Brain pericyte (primary cell): ENCODE measurements at places on chromosomes 3 and 15.

DNA sequence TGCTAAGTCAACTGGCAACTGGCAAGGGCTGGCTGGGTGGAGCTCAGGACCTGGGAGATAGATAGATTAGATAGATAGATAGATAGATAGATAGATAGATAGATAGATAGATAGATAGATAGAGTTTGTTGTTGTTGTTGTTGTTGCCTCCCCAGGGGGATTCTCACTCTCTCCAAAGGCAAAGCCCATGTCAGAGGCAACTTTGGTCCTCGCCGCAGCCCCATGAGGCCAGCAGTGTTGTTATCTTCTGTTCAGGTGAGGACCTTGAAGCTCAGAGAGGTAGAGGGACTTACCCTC lies 7.4 kb upstream of the MST1R start:
- DNase-seq = no peak

GRCh38 chr3:8597219-8597853 lies 47.3 kb downstream of the SSUH2 start:
- DNase-seq = no peak

DNA sequence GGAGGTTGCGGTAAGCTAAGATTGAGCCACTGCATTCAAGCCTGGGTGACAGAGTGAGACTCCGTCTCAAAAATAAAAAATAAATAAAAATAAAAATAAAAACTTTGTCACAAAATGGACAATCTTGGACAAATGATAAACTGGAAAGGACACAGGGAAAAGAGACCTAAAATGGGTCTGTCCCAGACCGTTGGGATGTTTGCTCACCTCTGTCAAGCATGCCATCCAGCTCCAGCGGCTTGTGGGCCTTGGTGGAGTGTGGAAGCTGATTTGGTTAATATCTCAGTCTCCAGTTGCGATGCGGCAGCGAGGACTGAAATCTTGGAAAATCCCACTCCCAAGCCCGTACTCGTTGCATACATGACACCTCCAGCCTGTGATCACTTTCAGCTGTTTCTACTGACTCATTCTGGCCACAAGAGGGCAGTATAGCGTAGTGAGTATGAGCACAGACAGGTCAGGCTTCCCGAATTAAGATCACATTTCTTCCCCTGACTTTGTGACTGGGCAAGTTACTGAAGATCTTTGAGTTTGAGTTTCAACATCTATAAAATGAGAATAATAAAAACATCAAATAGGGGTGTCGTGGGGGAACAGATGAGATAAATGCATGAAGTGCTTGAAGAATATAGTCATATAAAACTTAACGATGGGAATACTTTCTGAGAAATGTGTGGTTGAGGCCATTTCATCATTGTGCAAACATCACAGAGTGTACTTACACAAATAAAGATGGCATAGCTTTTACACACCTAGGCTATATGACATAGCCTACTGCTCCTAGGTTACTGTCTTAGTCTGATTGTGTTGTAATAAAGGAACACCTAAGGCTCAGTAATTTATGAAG lies 19.6 kb upstream of the MOBP start:
- peak; percentile 31 for DNase-seq

DNA sequence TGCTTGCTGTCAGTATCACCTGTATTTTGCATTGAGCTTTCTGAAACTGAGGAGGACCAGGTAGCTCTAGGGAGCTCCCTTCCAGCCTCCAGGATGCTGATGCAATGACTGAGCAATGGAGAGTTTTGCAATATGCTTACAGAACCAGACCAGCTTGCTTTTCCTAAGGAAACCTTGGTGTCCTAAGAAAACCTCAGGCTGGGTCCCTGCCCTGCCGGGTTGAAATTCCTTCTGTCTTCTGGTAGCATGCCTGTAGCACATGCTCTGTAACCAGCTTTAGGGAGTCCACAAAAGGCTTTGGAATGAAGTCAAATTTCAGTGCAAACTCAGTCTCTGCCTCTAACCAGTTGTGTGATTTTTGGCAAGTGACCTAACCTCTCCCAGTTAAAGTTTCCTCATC lies 65.8 kb upstream of the GSK3B start:
- peak; percentile 54 for DNase-seq

DNA sequence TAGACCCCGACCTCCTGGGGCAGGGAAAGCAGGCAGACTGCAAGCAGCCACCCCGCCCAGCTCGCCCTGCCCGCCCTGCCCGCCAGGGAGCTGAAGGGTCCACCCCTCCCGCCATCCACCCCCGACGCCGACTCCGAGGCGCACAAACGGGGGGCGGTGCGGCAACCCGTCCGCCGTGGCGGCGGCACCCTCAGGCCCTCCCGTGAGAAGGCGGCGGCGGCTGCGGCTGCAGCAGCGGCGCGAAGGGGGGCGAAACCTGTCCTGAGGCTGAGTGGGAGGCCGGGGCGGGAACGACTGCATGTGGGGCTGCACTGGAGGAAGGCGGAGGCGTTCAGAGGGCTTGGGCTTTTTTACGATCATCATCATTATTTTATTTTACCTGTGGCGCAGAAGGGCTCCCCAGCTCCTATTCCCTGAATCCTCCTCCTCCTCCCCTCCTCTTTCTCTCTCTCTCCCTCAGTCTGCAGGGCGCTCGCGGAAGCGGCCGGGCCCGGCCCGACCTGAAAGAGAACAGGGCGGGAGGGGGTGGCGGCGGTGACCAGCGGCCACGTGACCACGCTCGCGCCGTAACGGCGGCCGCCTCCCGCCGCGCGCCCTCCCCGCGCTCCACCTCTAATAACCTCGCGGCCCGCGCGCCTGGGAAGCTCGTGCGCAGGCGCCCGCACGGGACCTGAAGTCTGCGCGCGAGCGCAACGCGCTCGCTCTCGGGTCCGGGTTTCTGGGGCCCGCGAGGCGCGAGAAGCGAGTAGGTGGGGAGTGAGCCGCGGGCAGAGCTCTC lies at the start of gene TBC1D5:
TBC1D5 (minus strand) TSS at position 530 of the 778 bp plus-strand sequence. CDS start 234,061 bp downstream, outside the sequence.
- DNase-seq = peak; percentile 97

GRCh38 chr3:154050766-154051165 lies 70.4 kb upstream of the ARHGEF26 start:
- DNase-seq = no peak

DNA sequence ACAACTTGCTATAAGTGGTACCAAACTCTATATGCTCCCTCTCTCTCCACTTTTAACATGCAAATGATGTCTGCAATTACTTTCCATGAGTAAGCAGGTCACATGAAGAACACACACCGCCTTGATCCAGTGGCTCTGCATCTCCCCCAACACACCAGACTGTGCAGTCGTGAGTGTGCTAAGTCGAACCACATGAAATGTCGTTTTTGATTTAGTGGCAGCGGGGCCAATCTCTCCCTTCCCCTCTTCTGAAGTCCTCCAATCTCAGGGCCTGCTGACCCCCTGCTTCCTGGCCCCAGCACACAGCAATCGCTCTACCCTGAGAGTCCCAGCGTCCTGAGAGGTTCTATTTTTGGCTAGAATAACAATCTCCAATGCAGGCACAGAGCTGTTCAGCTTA lies 312.5 kb downstream of the SHQ1 start:
- no peak for DNase-seq

DNA sequence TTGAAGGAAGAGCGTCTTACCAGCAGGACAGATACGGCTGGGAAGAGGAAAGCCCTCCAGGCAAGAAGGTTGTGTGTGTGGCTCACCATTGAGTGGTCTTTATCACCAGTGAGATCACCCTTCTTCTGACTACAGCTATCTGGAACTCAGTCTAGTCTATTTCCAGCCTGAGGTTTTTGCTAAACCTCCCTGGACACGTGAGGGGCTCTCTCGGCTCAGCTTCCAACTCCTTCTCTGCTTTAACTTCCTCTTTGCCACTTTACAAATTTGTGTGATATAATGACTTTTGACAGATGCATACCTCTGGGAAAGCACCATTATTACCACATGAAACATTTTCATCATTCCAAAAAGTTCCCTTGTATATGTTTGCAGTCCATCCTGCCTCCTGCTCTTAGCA lies 15.3 kb upstream of the ROPN1 start:
- DNase-seq = no peak

- no peak for DNase-seq
Measured at GRCh38 chr3:46276497-46277099, 34.3 kb downstream of the CCR3 start.

DNA sequence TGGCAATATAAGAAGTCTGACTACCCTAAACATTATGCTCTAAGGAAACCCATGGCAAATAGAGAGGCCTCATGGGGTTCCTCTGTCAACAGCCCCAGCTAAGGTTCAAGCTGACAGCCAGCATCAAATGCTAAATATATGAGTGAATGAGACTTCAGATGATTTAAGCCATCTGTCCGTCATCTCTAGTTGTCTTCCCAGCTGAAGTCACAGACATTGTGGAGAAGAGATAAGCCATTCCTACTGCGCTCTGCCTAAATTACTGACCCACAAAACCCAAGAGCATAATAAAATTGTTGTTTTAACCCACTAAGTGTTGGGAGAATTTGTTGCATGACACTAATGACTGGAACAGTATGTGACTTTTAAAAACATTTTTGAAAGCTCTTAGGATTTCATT lies 87.3 kb upstream of the IGSF10 start:
- no peak for DNase-seq

DNA sequence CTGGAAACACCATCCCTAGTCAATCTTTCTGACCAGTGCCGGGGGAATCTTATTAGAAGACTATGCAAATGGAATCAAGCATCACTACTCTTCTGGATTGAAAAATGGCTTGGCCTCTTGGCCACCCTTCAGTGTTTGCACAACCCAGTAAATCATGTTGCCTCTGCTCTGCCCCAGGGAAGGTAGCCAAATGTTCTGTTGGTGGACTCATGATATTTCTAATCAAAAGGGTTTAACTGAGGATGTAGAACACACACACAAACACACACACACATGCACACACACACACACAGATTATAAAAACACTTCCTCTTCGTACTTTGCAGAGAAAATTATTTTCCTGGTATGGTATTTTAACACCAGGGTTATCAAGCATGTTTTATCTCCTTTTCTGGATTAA lies 7.9 kb downstream of the RBP2 start:
- no peak for DNase-seq

GRCh38 chr15:99424131-99424571 lies 141.6 kb upstream of the MEF2A start:
- no peak for DNase-seq

DNA sequence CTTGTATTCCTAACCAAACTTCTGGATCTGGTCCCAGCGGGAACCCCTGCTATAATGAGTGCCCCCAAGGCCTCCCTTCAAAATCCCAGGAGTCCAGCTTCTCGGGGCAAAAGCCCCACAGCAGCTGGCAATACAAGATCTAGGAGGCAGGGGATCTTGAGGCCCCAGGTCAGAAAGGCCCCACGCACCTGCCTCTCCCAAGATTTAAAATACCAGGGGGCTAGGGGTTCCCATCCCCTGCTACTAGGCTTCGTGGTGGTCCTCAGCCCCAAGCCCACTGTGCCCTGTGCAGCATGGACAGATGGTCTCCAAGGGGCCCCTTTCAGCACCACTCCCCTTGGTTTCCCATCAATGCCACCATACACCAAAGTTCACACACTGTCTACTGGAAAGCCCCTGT lies 15.8 kb upstream of the CYP11A1 start:
- DNase-seq = no peak

DNA sequence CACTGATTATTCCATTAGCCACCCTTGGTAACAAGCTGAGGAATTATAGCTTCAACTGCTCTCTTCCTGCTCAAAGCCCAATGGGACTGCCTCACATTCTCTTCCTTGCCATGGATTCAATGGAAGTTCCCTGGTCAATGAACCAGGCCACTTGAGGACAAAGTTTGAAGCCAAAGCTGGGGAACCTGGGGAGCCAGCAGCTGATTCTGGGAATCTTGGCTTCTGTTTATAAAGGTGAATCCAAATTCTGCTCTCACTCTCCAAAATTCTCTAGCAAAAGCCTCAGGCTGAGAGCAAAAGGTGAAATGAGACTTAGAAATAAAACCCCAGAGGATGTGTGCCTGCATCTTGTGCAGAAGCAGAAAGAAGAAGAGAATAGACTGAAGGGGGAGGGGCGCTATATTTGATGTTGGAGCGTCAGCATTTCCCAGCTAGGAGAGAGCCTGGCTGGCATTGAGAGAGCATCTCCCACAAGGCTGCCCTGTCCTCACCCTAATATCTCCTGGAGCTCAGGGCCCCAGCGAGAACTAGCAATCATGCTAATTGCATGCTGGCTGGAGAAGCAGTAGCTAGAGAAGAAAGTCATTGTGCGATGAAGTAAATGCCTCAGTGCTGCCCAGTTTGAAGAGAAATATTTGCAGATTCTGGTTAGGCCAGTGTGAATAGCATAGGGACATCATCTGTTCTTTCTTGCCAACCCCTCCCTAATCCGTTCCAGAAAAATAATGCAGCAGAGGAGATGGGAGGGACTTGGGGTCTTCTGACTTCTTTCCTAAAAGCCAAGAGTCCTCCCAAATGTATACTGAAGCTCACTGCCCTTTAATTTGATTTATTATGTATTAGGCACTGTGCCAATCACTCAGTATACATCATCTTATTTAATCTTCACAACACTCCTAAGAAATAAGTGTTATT lies 34.9 kb upstream of the GAP43 start:
- DNase-seq = no peak

DNA sequence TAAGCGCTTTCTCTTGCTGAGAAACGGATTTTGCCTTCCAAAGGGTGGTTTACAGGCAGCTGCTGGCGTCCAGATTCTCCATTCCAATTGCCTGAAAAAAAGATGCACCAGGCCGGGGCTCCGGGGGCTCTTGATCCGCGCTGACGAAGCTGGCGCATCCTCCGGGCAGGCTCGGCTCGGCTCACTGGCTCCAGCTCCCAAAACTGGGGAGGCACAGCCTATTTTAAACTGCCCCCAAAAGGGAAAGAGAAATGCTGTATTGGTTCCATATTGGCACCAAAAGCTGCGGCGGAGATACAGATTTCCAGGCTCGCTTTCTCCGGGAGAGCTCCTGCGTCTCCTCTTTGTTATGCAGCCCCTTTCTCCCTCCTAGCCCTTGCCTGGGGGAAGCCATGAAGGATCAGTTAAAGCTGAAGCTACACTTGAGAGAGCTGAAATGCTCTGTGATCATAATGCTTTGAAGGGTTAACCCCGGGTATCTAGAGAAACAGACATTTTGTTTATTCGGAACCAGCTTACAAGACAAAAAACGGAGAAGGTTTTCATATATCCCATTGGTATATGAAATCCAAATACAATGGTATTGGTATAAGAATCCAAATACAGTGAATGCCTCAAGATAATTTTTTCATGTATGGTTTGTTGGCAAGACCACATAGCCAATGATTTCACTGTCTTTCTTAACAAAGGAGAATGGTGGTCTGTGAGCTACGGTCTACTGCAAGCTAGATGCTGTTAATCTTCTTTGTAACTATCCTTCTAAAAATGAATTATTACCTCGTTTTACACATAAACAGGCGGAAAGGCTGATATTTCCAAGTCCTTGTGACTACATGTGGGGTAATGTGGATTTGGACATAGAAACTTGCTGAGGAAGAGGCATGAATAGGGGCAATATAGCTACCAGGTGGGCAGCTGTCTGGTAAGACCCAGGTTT lies 693 bp downstream of the CD200 start:
- no peak for DNase-seq

- no peak for DNase-seq
Measured at GRCh38 chr3:5181469-5182141, 5.9 kb upstream of the EDEM1 start.

- DNase-seq = no peak
Measured at GRCh38 chr3:172094621-172095557, 55.5 kb downstream of the FNDC3B start.
